ENCODE measurements at places on chromosomes 16 and 17. TPM values are rescaled to one million over a fixed set of nuclear protein-coding genes. Genes with fewer than 3 reads are reported as not detected.

Gene CIBAR2
- 7.6 TPM for total RNA-seq

Gene KRT32
- total RNA-seq, result not detected

Gene CALCOCO2
- total RNA-seq, result 194 TPM

Gene CD300H
- total RNA-seq, result not detected

Gene TRPV2
- 46.8 TPM for total RNA-seq

Gene ABCA5
- 62.4 TPM for total RNA-seq

Gene KRTAP4-7
- not detected for total RNA-seq

Gene KRT39
- not detected for total RNA-seq

DNA sequence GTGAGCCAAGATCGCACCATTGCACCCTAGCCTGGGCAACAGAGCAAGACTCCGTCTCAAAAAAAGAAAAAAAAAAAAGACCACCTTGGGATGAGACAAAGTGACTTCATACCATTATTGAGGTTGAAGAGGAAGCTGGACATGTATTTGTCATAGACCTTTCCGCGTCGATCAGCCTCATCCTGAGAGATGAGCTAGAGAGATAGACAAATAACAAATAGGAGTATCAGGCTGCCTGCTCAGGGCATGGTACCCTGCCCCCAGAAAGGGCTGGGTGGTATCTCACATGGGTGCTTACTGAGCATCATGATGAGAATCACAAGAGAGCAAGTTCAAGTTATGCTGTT lies 22.1 kb downstream of the CNTNAP1 start:
- no peaks in the 10 kb centered on the region for H3K4me1 ChIP-seq
- H3K27ac ChIP-seq, result no peak overlapping the region
- H3K27me3 ChIP-seq, result no peaks in the 10 kb centered on the region
- DNase-seq, result no peak

- H3K36me3 ChIP-seq, result no peaks in the 10 kb centered on the region
- H3K4me1 ChIP-seq, result peaks cover 45% of the 10 kb centered on the region
- no peaks in the 10 kb centered on the region for H3K27me3 ChIP-seq
Observed at GRCh38 chr16:70715860-70716357, 30.1 kb upstream of the MTSS2 start.

DNA sequence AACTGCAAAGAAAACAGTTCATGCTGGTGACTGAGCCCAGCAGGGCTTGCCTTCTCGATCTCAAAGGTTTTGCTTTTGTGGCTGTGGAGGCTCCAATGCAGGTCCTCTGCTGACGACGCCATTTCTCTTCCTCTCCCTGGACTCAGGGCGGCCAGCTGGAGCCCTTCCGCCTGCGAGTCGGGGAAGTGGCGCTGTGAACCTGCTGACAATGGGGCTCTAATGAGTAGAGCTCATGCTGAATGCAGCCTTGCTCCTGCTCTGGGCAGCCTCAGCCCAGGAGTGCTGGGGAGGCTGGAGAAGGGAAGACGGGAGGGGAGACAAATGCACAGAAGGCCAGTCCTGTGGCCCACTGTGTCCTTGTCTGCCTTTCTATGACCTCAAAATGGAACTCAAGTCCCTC lies 43.8 kb downstream of the VAC14 start:
- H3K27me3 ChIP-seq, result no peaks in the 10 kb centered on the region
- no peak overlapping the region for H3K4me3 ChIP-seq
- DNase-seq, result peak; percentile 21
- peaks cover 15% of the 10 kb centered on the region for H3K4me1 ChIP-seq
- no peak overlapping the region for H3K27ac ChIP-seq

DNA sequence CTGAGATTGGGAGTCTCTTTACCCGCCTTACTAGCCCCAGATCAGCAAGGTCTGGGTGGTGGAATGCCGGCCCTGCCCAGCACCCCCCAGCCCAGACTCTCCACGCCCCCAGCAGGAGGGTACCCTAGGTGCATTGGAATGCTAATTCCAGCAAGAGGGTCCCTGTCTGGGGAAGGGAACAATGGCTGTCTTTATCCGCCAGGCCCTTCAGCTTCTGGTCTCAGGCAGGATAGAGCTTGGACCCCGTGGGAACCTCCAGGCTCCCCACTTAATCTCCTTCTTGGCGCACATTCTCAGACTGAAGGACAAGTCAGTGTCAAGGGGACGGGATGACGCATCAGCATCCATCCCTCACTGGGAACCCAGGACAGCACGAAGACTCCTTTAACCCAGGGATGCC lies 85.1 kb downstream of the LITAF start:
- H3K36me3 ChIP-seq, result no peaks in the 10 kb centered on the region
- H3K4me3 ChIP-seq, result no peak overlapping the region
- H3K27me3 ChIP-seq, result no peaks in the 10 kb centered on the region
- peaks cover 21% of the 10 kb centered on the region for H3K4me1 ChIP-seq

GRCh38 chr17:35773679-35774425 lies 13.2 kb downstream of the C17orf50 start:
- peaks cover 54% of the 10 kb centered on the region for H3K4me1 ChIP-seq
- no peak for DNase-seq
- H3K4me3 ChIP-seq, result no peak overlapping the region

DNA sequence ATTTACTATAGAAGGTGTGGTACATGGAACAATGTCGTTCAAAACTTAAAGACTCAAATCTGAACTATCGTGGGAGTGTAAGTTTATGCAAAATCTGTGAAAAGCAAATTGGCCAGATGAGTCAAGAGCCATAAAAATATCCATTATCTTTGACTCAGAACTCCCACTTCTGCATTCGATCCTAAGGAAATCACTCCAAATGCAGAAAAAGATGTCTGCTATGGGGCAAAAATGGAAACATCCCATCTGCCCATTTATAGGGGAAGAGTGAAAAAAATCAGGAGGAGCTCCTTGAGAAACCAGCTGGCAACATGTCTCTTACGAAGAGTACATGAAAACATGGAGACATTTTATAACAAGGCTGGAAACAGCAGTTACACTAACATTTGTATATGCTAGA lies 43.6 kb upstream of the CCDC182 start:
- no peak overlapping the region for H3K27ac ChIP-seq
- H3K36me3 ChIP-seq, result no peaks in the 10 kb centered on the region
- no peak for DNase-seq
- peaks cover 3% of the 10 kb centered on the region for H3K4me1 ChIP-seq

DNA sequence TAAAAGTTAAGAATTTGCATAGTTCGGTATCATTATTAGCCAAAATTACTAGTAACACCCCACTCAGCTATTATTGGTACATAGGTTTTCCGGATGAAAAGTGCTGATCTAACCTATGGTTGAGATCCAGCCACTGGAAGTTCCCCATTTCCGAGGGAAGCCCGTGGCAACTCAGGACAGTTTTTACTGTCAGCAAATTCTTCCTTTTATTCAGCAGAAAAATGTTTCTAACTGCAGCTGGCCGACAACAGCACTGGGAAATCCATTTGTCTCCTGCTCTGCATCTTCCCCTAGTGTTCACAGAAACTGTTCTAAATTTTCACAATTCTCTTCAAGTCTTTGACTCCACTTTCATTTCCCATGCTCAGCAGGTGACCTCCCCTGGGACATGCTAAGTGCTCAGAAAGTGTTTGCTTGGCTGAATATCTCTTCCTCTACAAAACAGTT lies 15.5 kb upstream of the MMD start:
- H3K4me1 ChIP-seq, result no peaks in the 10 kb centered on the region
- no peaks in the 10 kb centered on the region for H3K36me3 ChIP-seq
- no peaks in the 10 kb centered on the region for H3K27me3 ChIP-seq
- H3K27ac ChIP-seq, result no peak overlapping the region

DNA sequence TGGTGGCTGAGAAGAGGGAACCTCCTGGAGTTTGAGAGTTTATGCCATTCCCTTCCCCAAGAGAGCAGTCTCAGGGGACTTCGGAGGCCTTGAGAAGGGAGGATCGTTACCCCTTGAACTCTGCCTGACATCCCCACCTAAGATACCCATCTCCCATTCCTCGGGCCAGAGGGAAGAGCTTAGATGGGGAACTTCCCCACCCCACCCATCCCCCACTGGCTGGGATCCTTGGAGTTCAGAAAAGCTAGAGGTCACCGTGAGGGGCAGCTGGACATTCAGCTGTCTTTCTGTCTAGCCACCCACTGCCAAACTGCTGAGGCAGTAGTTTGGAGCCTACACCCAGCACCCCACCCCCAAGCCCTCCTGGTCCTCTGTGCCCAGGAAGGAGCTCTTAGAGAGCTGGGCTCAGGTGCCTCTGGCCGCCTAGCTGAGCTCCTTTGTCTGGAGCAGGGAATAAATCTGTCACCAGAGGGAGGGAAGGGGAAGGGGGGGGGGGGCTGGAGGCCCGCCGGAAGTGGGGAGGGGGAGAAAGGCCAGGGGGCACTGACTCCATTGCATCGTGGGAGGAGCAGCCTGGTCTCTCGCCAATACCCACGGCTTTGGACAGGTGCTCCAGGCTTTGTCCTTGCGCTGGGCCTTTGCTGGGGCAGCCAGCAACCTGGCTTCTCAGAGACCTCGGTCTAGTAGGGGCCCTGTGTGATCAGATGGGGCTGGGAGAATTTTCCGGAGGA lies 1.0 kb downstream of the HSD11B2 start:
- peaks cover 12% of the 10 kb centered on the region for H3K27me3 ChIP-seq
- no peak for DNase-seq
- peak overlapping the region; percentile 44 for H3K27ac ChIP-seq
- peaks cover 9% of the 10 kb centered on the region for H3K36me3 ChIP-seq
- H3K4me1 ChIP-seq, result peaks cover 41% of the 10 kb centered on the region

- no peak overlapping the region for H3K4me3 ChIP-seq
- DNase-seq, result peak; percentile 44
- no peaks in the 10 kb centered on the region for H3K36me3 ChIP-seq
- H3K27ac ChIP-seq, result no peak overlapping the region
Observed at GRCh38 chr17:79465011-79465680, 145.7 kb downstream of the RBFOX3 start.

GRCh38 chr17:62793919-62794665 lies 14.0 kb downstream of the MARCHF10 start:
- no peaks in the 10 kb centered on the region for H3K4me1 ChIP-seq
- no peak for DNase-seq
- H3K36me3 ChIP-seq, result no peaks in the 10 kb centered on the region
- H3K27me3 ChIP-seq, result no peaks in the 10 kb centered on the region
- no peak overlapping the region for H3K4me3 ChIP-seq

DNA sequence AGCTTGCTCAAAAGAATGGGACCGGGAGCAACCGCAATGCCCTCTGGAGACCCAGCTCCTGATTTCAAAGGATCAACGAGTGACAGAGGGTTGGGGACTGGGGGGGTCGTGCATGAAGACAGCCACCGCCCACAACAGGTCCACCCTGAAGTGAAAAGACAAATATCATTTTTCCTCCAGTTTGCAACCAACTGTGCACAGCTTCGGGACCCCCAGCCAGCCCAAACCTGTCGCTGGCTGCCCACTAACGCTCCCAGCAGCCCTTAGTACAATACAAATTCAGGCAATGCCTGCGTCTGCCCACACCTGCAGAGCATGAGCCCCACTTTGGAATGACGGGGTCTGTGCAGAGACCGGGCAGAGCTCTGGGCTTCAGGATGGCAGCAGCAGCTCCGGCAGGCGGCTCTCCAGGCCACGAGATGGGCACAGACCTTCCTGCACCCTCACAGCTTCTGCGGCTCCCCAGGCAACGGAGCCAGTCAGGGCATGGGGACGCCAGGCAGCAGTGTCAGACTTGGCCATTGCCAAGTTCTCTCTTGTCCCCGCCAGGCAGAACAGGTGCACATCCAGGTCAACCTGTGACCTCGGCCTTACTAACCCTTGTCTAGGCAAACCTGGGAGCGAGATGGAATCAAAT lies 60.1 kb downstream of the TBC1D16 start:
- H3K27ac ChIP-seq, result no peak overlapping the region
- H3K36me3 ChIP-seq, result no peaks in the 10 kb centered on the region
- H3K4me1 ChIP-seq, result peaks cover 2% of the 10 kb centered on the region

GRCh38 chr16:46844771-46845170 lies 13.8 kb upstream of the C16orf87 start:
- no peak overlapping the region for H3K27ac ChIP-seq
- H3K4me3 ChIP-seq, result no peak overlapping the region
- no peaks in the 10 kb centered on the region for H3K27me3 ChIP-seq
- no peaks in the 10 kb centered on the region for H3K4me1 ChIP-seq
- H3K36me3 ChIP-seq, result no peaks in the 10 kb centered on the region
- DNase-seq, result no peak

DNA sequence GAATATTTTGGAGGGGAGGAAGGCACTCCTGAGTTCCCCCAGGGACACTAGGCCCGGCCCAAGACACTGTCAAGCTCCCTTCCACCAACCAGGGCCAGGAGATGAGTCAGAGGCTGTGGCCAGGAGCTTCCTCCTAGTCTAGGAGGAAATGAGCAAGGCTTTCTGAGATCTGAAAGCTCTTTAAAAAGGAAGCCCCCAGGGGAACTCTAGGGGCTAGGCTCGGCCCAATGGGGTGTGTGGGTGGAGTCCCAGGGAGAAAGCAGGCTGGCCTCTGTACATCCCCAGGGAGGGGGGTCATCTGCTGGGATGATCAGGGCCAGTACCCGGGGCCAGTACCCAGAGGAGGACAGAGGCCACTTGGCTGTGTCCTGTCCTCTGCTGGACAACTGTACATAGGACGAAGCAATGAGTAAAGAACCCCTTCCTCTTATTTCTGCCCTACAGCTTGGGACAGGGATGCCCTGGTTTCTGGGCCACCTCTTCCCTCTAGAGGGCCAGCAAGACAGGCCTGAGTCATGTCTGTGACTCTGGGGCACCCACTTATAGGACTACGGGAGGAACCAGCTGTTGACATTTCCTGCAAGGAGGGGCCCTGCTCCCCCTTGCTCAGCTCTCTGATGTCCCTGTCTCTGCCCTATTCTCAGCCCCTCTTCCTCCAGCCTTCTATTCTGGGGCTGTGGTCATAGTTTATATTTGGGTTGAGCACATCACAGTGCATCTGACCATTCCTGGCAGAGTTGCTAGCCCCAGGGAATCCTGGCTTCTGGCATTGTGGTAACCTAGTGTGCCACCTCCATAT lies 2.7 kb downstream of the FHOD1 start:
- H3K27me3 ChIP-seq, result peaks cover 6% of the 10 kb centered on the region
- DNase-seq, result no peak
- H3K4me1 ChIP-seq, result peaks cover 85% of the 10 kb centered on the region
- H3K36me3 ChIP-seq, result no peaks in the 10 kb centered on the region
- H3K4me3 ChIP-seq, result peak overlapping the region; percentile 60

DNA sequence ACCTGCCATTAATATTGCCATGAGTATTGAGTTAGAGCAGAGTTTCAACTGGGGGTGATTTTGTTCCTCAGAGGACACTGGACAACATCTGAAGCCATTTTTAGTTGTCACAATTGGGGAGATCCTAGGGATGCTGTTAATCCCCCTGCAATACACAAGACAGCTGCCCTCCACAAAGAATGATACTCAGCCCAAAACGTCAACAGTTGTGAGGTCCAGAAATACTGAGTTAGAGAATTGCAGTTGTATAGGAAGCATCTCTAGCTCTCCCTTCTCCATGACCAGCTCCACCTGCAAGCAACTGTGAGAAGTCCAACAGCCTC lies 614.0 kb upstream of the CDH5 start:
- DNase-seq, result no peak
- H3K27me3 ChIP-seq, result no peaks in the 10 kb centered on the region
- no peak overlapping the region for H3K4me3 ChIP-seq
- H3K27ac ChIP-seq, result no peak overlapping the region

- no peak for DNase-seq
- no peaks in the 10 kb centered on the region for H3K27me3 ChIP-seq
- H3K36me3 ChIP-seq, result no peaks in the 10 kb centered on the region
Observed at GRCh38 chr16:84618581-84619460, 943 bp upstream of the COTL1 start.
